Left kidney (tissue), 8 donors: ENCODE measurements at places on chromosomes 6 and 20.

DNA sequence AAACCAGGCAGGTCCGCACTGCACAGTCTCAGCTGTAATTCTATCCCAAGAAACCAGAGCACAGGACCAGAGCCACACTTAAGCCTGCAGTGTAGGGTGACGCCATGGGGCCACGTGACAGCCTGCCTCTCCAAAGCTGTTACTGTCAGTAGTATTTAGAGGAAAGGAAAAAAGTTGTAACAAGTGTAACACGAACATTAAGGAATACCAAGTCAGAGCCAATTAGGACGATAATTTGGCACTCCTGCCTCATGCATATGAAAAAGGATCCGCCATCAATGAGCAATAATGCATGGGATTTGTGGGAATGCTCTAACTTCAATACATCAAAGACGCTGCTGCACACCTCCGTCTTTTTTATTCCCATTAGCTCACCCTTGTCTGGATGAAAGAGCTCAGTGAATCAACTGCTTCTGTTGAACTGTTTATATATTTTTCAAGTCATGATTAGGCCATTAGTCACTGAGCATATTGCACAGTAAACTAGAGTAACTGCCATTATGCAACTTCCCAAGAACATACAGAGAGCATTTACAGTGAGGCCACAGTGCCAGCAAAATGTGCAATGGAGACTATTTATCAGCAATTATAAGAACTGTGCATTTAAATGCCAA, 79.9 kb downstream of the ATXN1 start:
- DNase-seq: no peak

DNA sequence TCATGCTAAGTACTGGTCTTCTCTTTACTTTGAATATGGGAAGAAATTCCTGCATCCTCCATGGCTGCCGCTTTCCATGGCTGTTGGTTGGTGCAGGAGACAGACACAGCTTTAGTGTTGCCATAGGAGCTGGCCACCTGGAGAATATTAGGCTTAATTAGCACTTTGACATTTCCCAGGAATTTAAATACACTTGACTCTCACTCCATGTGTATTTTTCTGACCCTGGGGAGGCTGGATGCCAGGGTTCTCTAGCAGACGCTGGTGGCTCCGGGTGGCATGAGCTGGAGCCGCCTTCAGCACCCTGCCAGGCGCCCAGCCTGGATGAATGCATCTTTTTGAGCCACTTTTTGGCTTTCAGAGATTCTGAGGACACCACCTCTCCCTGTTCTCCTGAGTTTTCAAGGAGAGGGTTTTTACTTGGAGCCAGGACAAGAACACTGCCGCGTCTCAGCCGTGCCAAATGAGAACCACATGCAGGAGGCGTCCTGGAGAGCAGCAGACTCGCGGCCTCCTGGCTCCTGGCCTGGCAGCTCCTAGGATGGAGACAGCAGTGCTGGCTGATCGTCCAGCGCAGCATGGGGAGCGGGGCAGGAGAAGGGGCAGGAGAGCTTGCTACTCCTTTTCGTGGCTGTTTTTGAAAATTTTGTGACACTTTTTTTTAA, 258.8 kb downstream of the SMOC2 start:
- no peak for DNase-seq

GRCh38 chr20:36074983-36075382, 79.6 kb upstream of the EPB41L1 start:
- DNase-seq: no peak

GRCh38 chr20:63811491-63811875, 19.6 kb downstream of the ZBTB46 start:
- no peak for DNase-seq

DNA sequence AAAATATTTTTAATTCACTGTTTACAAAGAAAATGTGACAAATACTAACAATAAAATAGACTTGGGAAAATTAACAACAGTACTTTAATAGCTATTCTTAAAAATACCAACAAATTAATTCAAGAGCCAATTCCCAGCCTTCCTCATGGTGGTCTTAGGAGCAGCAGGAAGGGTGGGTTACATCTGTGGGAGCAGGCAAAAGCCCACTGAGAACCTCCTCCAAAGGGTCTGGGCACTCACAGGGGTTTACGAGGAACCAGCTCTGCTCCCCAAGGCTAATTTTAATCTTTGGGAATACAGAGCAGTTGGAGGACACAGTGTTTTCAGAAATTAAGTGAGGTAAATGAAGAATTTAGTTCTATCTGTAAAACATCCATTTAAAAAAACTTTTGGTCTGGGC, 10.2 kb downstream of the SOD2 start:
- no peak for DNase-seq

DNA sequence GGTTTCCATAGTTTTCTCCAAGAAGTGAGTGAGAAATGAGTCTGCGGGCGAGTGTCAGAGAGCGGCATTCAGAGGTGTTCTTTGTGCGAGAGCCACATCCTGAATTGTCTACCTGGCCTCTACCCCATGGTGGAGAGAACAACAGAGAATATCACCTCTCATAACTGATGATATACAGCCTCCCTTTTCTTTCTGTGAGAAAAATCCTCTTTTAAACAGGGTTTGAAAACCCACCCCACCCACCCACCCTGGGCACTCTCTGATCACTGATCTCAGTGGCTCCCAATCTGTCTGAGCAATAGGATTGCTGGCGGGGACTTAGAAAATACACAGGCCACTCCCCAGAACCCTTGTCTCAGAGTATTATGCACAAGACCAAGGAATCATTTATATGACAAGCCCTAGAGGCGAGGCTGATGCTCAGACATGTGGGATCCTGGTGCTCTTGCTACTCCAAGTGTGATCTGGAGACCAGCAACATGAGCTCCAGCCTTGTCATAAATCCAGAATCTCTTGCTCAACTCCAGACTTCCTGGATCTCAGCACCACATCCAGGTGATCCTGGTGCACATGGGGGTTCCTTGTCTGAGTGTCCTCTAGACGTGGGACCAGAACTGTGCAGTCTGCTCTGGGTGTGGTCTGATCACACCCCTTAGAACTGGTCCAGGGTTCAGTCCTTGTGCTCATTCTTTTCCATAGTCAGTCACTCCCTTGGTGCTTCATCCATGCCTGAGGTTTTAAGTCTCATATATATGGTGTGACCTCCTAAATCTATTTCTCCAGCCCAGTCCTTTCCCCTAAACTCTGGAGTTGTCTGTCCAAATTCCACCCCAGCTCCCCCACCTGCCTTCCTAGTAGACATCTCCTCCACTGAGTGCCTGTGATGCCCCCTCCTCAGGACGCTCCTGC, 5.3 kb downstream of the HLA-B start:
- DNase-seq: no peak

DNA sequence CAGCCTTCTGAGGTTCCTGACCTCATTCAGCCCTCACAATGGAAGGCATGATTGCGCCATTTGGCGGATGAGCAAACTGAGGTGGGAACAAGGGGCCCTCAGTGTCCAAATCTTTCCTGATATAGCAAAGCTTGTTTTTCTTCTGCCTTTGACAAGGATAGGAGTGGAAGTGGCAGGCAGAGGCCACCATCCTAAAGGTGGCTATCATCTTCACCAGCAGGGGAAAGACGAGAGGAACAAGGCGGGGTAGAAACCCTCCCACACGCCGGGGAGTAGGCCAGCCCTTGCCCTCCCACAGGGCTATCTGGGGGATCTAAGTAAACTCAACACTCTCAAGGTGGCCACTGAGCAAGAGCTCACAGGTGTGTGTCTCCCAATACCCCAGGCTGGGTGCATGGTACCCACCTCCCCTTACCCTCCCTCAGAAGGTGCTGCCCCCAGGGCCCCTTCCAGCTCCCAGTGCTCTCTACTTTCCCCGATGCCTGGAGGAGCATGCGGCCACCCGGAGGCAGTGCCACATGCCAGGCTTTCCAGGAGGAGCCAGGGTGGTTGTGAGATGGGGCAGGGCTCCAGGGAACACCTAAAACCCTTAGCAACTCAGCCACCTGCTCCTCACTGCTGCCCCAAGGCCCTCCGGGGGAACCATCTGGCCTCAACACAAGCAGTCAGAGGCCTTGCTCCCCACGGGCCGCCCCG, 11.2 kb downstream of the SPDEF start:
- DNase-seq: peak; percentile 39

- DNase-seq: no peak
Measured at GRCh38 chr6:123925842-123926399, 122.3 kb downstream of the NKAIN2 start.
